ENCODE measurements at places on chromosomes 11 and 22. TPM values are rescaled to one million over a fixed set of nuclear protein-coding genes. Genes with fewer than 3 reads are reported as not detected.

CCDC87 gene
- total RNA-seq = not detected

CRYBB1 gene
- total RNA-seq = not detected

DNA sequence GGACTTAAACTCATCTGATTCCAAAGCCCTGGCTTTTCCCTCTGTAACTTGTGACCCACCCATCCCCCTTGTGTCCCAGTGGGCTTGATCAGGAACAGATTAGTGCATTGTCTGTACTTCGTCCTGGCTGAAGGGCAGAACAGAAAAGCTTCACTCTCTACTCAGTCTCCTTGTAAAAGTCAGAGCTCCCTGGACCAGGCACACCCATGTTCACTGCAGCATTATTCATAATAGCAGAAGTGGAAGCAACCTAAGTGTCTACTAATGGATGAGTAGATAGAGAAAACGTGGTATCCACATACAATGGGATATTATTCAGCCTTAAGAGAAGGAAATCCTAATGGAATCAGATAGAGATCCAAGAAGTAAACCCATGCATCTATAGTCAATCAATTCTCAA lies 20.7 kb downstream of the DRD2 start:
- DNase-seq = no peak

PRMT3 gene
- 17.8 TPM for total RNA-seq

- DNase-seq = no peak
Observed at GRCh38 chr22:30806391-30806861, 111.8 kb downstream of the OSBP2 start.
